ENCODE measurements at places on chromosomes 7 and 10.

DNA sequence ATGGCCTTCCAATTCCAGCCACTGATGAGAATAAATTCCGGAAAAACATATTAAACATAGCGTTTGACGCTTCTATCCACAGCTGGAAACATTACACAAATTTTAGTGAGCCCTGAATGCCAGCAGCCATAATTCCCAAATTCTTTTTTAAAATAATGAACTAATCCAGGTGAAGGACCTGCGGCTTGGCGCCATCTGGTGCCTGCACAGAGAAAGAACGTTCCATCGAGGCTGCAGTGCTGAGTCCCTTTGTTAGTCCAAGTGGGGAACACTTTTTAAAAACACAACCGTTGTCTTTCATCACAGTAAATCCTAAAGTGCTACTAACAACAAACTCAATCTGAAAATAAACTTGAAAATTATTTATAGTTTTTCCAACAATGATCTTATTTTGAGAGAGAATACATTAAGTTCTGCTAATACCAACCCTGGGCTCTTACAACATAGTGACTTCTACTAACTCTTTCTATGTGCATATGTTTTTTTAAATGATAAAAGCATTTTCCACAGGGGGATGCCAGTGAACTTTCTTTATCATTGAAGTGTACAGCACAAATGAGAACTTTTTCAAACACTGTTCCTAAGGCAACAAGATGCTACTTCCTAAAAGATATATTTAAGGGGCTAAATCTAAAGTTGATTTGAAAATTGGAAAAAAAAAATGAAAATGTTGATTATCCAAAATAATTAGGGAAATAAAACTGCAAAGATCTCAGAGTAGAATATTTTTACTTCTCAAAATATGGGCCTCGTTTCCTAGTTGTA lies 166.9 kb upstream of the RNF32 start:
- H3K27me3 ChIP-seq: peaks cover 4% of the 10 kb centered on the region
- DNase-seq: peak; percentile 53
- no peak overlapping the region for H3K4me3 ChIP-seq
- no peak overlapping the region for H3K27ac ChIP-seq

DNA sequence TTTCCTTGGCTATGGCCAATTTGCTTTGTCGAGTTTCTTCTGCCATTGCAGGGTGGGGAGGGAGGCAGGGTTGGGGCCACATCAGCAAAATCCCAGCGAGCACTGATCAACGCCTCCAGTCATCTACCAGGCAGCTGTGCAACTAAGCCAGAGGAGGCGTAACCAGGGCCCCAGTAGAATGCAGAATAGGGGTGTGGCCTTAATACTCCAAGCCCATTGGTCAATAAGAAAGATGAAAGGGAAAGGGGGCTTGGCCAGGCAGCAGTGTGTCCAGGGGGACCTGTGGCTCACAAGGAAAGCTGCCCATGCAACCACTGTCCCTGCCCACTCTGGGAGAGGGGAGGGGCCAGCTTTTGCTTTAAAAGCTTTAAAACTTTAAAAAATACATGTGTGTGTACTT lies 21.5 kb upstream of the GGCT start:
- H3K4me1 ChIP-seq: no peaks in the 10 kb centered on the region
- H3K27me3 ChIP-seq: peaks cover 20% of the 10 kb centered on the region
- no peak for DNase-seq
- peaks cover 5% of the 10 kb centered on the region for H3K36me3 ChIP-seq

GRCh38 chr7:159025161-159025779 lies 119.4 kb downstream of the VIPR2 start:
- DNase-seq: no peak
- no peak overlapping the region for H3K27ac ChIP-seq
- peaks cover 49% of the 10 kb centered on the region for H3K4me1 ChIP-seq
- peaks cover 12% of the 10 kb centered on the region for H3K27me3 ChIP-seq

GRCh38 chr10:63603709-63604445 lies 82.7 kb downstream of the REEP3 start:
- H3K27ac ChIP-seq: no peak overlapping the region
- H3K27me3 ChIP-seq: peaks cover 3% of the 10 kb centered on the region
- no peaks in the 10 kb centered on the region for H3K4me1 ChIP-seq
- H3K36me3 ChIP-seq: peaks cover 44% of the 10 kb centered on the region
- DNase-seq: no peak

DNA sequence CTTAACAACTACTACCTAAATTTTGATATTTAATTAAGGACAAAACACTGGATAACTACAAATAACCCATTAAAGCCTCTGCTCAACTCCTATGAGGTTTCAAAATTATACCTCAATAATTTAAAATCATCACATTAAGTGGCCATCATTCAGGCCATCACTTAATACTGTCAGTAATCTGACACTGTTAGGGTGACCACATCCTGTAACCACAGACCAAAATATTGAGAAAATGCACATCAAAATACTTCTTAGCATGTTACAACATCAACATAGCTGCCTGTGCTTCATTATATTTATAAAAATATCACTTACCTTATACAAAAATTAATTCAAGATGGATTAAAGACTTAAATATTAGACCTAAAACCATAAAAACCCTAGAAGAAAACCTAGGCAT lies 23.3 kb downstream of the SEM1 start:
- no peak for DNase-seq
- H3K4me1 ChIP-seq: no peaks in the 10 kb centered on the region
- no peak overlapping the region for H3K4me3 ChIP-seq
- no peaks in the 10 kb centered on the region for H3K27me3 ChIP-seq

DNA sequence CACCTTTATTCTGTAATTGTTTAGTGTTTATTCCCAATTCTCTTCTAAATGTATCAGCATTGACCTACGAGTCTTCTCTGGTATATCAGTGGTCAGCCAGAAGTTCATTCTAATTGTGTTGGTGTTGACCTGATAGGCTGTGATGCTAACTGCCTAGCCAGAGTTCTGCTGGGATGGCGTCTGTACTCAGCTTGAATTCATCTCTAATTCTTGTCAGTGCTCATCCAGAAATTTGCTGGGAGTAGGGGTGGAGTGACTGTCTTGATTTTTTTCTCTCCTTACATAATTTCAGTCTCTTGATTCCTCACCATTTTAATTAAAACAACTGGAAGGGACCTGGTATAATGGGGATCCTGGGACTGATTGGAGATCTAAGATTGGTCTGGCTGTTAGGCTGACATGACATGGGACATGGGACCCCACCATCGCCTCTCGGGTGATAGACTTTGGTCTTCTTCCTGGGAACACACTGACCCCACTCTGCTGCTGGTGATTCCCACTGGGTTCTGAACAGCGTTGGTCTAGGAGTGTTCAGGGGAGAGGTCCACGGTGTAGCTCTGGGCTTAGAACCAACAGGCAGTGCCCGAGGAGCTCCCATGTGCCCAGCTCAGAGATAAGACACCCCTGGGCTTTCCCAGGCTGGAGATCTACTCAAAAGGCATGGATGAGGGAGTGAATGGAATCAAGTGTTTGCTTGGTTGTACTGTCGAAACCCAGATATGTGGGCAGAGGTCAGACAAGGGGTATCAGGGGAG lies 3.8 kb downstream of the NEURL1 start:
- H3K27me3 ChIP-seq: peaks cover 83% of the 10 kb centered on the region
- H3K4me3 ChIP-seq: no peak overlapping the region
- H3K4me1 ChIP-seq: peaks cover 39% of the 10 kb centered on the region
- H3K27ac ChIP-seq: no peak overlapping the region
- H3K36me3 ChIP-seq: no peaks in the 10 kb centered on the region
- no peak for DNase-seq

GRCh38 chr7:45211958-45212357 lies 54.4 kb downstream of the RAMP3 start:
- no peak overlapping the region for H3K4me3 ChIP-seq
- no peak for DNase-seq
- no peaks in the 10 kb centered on the region for H3K4me1 ChIP-seq
- no peak overlapping the region for H3K27ac ChIP-seq

DNA sequence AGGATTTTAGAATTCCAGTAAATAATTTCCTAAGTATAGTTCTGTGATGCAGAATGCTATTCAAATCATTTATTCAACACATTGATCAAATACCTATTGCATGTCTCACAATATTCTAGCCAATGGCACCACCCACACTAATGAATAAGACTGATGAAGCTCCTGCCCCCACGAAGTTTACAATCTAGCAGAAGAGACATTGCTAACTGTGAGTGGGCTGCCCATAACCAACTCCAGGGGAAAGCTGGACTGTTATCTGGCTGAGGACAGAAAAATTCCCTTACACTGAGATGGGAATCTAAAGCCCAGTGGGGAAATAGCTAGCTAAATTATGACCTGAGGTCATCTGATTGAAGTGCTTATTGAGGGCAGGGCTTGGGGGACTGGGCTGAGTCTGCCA lies 128.8 kb upstream of the LYZL2 start:
- H3K4me3 ChIP-seq: no peak overlapping the region
- no peaks in the 10 kb centered on the region for H3K36me3 ChIP-seq
- no peak for DNase-seq

- H3K27me3 ChIP-seq: peaks cover 2% of the 10 kb centered on the region
- no peaks in the 10 kb centered on the region for H3K36me3 ChIP-seq
- no peaks in the 10 kb centered on the region for H3K4me1 ChIP-seq
- H3K27ac ChIP-seq: no peak overlapping the region
- no peak overlapping the region for H3K4me3 ChIP-seq
Measured at GRCh38 chr7:86600506-86601290, 43.0 kb upstream of the GRM3 start.

GRCh38 chr7:94067047-94067446 lies 62.9 kb upstream of the BET1 start:
- peaks cover 63% of the 10 kb centered on the region for H3K4me1 ChIP-seq
- H3K27me3 ChIP-seq: no peaks in the 10 kb centered on the region
- H3K36me3 ChIP-seq: no peaks in the 10 kb centered on the region
- H3K27ac ChIP-seq: no peak overlapping the region
- DNase-seq: no peak
- H3K4me3 ChIP-seq: no peak overlapping the region

DNA sequence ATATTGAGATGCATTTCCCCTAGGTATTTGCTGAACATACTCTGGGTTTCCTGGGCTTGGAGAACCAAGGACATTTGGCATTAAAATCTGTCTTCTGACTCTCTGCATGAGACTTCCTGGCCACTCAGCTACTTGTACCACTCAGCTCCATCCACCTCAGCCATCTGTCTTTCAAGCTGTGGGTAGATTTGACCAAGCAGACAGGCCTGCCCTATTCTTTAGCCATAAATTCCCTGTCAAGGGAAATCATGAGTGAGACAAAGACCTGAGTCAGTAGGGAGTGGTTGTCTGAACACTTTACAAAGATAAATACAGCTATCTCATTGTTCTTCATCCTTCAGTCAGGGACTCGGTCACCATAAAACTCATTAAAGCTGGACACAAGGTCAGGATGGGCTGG lies 399.1 kb downstream of the GPAM start:
- H3K27ac ChIP-seq: no peak overlapping the region
- H3K36me3 ChIP-seq: no peaks in the 10 kb centered on the region
- no peak overlapping the region for H3K4me3 ChIP-seq
- H3K4me1 ChIP-seq: peaks cover 5% of the 10 kb centered on the region
- DNase-seq: no peak

DNA sequence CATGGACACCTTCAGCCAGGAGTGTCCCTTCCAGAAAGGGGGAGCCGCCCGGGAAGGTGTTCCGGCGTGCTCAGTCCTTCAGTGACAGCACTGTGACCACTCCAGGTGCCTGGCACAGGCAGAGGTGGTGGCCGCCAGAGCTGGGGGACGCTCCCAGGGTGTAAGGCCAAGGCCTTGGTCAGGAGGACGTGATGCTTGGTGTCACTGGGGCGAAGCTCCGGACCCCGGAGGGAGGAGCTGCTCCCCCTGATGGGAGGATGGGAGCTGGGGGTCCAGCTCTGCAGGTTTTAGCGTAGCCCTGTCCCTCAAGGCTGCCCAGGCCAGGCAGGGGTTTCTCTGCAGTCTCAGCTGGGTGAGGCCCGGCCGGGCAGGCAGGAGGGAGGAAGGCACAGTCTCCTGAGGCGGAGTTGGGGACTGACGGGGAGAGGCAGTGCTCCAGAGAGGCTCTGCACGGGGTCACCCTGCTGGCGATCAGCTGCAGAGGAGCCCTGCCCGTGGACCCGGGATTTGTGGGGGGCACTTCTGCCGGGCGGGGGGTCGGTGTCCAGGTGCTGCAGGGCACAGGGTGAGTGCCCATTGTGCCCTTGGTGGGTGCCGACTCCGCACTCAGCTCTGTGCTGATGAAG lies 56.5 kb upstream of the DNAJB6 start:
- H3K27me3 ChIP-seq: no peaks in the 10 kb centered on the region
- no peak for DNase-seq
- H3K27ac ChIP-seq: no peak overlapping the region
- H3K36me3 ChIP-seq: no peaks in the 10 kb centered on the region

GRCh38 chr10:47374611-47375536 lies 9.2 kb downstream of the ZNF488 start:
- DNase-seq: no peak
- H3K36me3 ChIP-seq: no peaks in the 10 kb centered on the region
- no peak overlapping the region for H3K27ac ChIP-seq
- H3K4me1 ChIP-seq: peaks cover 38% of the 10 kb centered on the region

DNA sequence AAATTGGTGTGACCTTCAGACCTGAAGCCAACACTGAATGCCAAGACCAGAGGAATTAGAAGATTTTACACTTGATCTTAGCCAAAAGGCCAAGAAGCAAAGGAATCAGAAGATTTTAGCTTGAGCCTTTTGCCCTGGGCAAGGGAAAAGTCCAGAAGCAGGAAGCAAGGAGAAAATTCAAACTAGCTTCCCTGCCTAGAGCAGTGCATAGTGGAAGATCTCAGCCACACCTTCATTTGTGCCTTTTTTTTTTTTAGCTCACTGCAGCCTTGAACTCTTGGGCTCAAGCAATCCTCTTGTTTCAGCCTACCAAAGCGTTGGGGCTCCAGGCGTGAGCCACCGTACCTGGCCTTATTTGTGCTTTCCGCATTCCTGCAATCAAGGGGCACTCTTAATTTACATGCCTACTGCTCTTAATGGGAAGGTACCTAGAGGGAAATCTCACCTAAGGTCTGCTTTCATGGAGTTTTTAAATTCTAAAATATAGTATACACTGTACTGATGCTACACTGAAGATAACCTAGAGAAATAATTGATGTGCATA lies 8.3 kb upstream of the PIP4K2A start:
- H3K4me1 ChIP-seq: peaks cover 12% of the 10 kb centered on the region
- H3K36me3 ChIP-seq: no peaks in the 10 kb centered on the region
- H3K27ac ChIP-seq: no peak overlapping the region

GRCh38 chr10:100436255-100436654 lies 26.6 kb upstream of the WNT8B start:
- H3K27ac ChIP-seq: no peak overlapping the region
- H3K4me3 ChIP-seq: no peak overlapping the region
- H3K4me1 ChIP-seq: peaks cover 5% of the 10 kb centered on the region
- DNase-seq: no peak
- H3K36me3 ChIP-seq: no peaks in the 10 kb centered on the region
- peaks cover 7% of the 10 kb centered on the region for H3K27me3 ChIP-seq

GRCh38 chr10:29921071-29921446 lies 138.3 kb downstream of the JCAD start:
- peaks cover 22% of the 10 kb centered on the region for H3K27me3 ChIP-seq
- DNase-seq: no peak
- peaks cover 28% of the 10 kb centered on the region for H3K4me1 ChIP-seq
- H3K27ac ChIP-seq: no peak overlapping the region

GRCh38 chr7:106074257-106074656 lies 37.9 kb downstream of the SYPL1 start:
- peak overlapping the region; percentile 21 for H3K27ac ChIP-seq
- peaks cover 88% of the 10 kb centered on the region for H3K4me1 ChIP-seq
- H3K36me3 ChIP-seq: peaks cover 8% of the 10 kb centered on the region
- DNase-seq: no peak

GRCh38 chr7:92035576-92035975 lies 94.9 kb downstream of the AKAP9 start:
- H3K27me3 ChIP-seq: no peaks in the 10 kb centered on the region
- no peak overlapping the region for H3K27ac ChIP-seq
- H3K4me3 ChIP-seq: no peak overlapping the region
- no peaks in the 10 kb centered on the region for H3K4me1 ChIP-seq
- no peak for DNase-seq

Data from nephron progenitor cell (in vitro differentiated cells).